ENCODE measurements at places on chromosomes 12 and 14. TPM values are rescaled to one million over a fixed set of nuclear protein-coding genes. Genes with fewer than 3 reads are reported as not detected.

DNA sequence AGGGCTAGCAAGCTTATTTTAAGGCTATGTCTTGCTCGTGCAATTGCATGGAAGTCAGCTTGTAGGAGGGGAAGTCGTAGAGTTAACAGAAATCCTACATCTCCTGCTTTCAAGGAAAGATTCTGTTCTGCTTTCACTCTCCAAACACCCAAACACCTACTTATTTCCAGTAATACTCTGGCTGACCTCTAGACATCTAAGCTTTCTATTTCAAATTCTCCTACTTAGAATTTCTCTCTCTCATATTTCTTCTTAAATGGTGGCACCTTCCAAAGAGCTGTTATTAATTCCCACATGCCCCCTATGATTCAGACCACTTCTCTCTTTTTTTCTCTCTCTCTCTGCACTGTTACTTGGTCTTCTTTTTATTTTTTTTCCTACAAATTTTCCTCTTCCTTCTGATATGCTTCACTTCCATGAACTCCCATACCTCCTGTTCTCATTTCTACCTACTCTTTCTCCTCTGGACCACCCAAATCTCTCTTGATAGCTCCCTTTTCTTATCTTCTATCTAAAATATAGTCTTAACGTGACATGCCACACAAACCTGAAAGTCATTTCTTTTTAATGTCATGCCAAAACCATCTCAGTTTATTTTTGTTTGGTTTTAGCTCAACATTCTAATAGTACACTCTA lies 90.8 kb downstream of the RPS6KA5 start:
- no peak for DNase-seq

DNA sequence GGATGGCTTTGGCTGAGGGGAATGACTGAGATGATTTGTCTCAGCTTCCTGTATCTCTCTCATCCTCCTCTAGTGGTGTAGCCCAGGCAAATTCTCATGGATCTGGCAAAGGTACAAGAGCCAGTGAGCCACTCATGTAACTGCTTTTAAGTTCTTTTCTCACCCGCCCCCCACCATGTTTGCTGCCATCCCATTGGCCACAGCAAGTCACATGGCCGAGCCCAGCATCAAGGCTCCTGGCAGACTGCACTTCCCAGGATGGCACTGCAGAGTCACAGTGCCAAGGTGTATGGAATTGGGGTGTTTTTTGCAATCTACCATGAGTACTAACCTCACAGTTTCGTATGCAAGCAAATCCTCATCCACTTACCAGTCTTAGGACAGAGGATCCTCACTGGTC lies 50.9 kb downstream of the CHST11 start:
- DNase-seq, result no peak

GRCh38 chr12:29159661-29160060 lies 10.6 kb downstream of the FAR2 start:
- no peak for DNase-seq

DNA sequence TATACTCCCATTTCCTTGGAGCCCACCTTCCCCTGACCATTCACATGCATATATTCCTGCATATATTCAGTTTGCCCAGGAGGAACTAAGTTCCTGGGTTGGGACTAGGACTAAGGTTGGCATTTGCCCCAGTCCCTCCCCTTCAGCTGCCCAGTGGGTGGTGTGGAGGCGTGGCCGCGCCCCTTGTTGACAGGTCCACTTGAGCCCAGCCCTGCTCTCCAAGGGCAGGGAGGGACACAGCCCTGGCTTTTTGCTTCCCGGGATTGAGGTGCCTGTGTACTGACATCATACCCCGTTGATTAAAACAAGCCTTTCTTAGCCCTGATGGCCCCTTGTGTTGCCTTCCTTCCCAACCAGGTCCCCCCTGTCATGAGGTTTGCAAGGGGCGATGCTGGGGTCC lies 7.3 kb downstream of the ERBB3 start:
- peak; percentile 27 for DNase-seq

GRCh38 chr14:59678352-59678751 lies 101.7 kb upstream of the CCDC175 start:
- DNase-seq, result peak; percentile 3

DNA sequence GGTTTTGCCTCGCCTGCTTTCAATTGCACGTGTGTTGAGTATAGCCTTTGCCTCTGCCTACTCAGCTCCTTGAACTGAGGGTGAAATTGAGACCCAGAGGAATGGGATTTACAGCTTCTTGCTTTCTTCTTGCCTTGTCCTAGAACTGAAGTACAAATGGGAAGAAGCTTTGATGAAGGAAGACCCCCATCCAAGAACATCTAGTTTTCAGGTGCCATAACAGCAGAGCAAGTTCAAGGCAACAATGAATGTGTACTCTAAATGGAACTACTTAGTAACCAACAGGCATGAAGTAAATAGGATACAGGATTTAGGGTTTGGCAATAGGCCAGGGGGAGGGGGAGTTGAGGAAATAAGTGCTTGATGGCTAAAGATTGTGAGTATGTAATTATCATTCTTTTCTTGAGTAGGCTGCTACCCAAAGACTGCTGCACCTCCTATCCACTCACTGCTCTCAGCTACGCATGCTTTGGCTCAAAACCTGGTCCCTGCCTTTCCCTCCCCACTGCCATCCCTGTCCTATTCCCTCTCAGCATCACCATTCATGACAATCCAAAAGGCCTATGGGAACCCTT lies 2.1 kb downstream of the GPX2 start:
- no peak for DNase-seq

GRCh38 chr12:65656156-65656882 lies 168.0 kb upstream of the HMGA2 start:
- DNase-seq, result peak; percentile 37

- DNase-seq, result no peak
Observed at GRCh38 chr12:118271770-118272417, 100.8 kb downstream of the TAOK3 start.

DNA sequence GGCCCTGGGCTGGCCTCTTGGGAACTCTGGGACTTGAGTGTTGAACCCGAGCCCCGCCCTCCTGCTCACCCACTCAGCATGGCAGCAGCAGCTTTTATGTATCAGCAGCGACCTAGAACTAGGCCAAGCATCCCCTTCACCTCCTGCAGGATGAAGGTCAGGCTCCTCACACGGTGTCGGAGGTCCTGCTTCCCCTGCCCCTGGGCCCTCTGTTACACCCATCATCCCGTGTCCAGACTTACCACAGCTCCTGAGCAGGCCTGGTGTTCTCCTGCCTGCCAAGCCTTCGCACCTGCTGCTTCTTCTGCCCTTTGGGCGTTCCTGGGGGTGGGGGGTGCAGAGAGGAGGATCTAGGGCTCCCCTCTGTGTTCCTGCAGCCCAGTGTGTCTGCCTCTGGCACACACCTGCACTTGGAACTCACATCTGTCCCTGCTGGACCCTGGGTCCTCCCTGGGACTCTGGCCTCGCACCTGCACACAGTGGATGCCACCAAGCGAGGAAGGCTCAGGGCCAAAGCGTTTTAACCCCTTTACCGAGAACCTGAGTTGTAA lies 80.3 kb downstream of the PAPOLA start:
- DNase-seq, result no peak

GRCh38 chr12:89382328-89382727 lies 30.0 kb upstream of the DUSP6 start:
- DNase-seq, result no peak

GRCh38 chr14:99636487-99636886 lies 8.4 kb upstream of the HHIPL1 start:
- no peak for DNase-seq

- DNase-seq, result no peak
Observed at GRCh38 chr14:67446371-67447032, 34.5 kb upstream of the PLEK2 start.

DNA sequence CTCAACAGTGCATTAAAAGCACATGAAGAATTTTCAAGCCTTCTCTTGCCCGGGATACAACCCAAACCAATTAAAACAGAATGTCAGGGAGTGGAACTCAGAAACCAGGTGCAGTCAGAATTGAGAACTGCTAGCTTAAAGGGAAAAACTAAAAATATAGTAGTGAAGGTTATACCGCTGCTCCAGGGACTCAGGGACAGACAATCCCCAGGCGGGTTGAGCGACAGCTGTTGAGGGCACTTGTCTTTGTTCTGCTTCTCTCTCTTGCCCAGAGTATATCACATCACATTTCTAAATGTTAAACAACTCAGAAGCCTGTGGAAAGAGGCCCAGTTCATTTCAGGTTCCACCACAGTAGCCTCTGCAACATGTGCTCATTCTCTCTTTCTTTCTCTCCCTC lies 93.1 kb downstream of the SLC5A8 start:
- DNase-seq, result no peak

DNA sequence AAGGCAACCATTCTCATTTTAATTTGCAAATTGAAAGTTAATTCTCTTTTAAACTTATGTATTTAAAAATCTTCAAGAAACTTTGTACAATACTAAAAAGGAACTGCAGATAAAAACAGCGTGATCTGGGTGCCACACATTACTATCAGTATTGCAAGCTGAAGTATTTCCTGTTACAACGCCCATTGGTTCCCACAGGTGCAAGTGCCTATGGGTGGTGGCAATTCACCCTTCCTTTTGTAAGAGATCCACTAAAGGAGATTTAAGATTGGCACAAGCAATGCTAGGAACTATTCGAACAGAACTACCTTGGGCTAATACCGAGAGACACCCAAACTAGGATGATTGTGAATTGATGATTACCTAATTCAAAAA lies 13.2 kb downstream of the TAOK3 start:
- DNase-seq, result no peak

- DNase-seq, result no peak
Observed at GRCh38 chr14:34099635-34100034, 148.8 kb upstream of the EGLN3 start.

GRCh38 chr14:54784060-54784459 lies 118.6 kb downstream of the GCH1 start:
- DNase-seq, result no peak

The FGF6 gene
- polyA plus RNA-seq, result not detected

The GPR68 gene
- polyA plus RNA-seq, result 5.7 TPM

The TBX3 gene
- 29.2 TPM for polyA plus RNA-seq

The POLE gene
- polyA plus RNA-seq, result 6.0 TPM

The TSPAN8 gene
- not detected for polyA plus RNA-seq

The PTMS gene
- polyA plus RNA-seq, result 238 TPM

The LRP6 gene
- polyA plus RNA-seq, result 10.8 TPM

The GRIN2B gene
- not detected for polyA plus RNA-seq

The CDH24 gene
- 1.5 TPM for polyA plus RNA-seq

The MUCL1 gene
- not detected for polyA plus RNA-seq

The EIF2S3B gene
- 0.39 TPM for polyA plus RNA-seq

The RAB15 gene
- 2.0 TPM for polyA plus RNA-seq

The FGF23 gene
- polyA plus RNA-seq, result not detected

The ANO4 gene
- 6.3 TPM for polyA plus RNA-seq

The AKAP6 gene
- polyA plus RNA-seq, result 4.8 TPM

The EP400 gene
- 9.3 TPM for polyA plus RNA-seq

Data from GM23248 (cell line).